ENCODE measurements at places on chromosomes 6 and 20.

DNA sequence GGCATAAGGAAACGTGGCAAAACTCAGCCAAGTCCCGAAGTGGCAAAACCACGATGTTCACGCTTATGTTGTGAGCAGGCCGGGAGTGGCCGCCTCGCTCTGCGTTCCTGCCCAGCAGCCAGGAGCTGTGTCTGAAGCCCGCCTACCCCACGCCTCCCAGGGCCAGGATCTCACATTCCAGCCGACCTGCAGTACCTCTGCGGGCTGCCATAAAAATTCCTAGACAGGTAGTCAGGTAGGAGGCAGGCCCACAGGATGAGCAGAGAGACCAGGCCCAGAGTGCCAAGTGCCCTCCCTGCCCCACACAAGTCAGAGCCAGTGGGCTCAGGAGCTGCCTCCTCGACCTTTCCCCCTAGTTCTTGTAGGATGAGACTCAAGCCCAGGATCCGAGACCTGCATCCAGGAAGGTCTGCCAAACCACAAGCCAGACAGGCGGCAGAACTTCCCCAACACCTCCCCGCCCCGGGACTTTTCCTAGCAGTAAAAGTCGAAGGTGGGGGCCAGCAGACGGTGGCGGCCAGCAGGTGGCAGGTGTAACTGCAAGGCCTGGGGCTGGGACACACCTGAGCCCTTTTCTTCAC lies 16.7 kb downstream of the PMEPA1 start:
- DNase-seq: no peak

GRCh38 chr6:125995972-125996580 lies 9.7 kb downstream of the TRMT11 start:
- DNase-seq: peak; percentile 64

DNA sequence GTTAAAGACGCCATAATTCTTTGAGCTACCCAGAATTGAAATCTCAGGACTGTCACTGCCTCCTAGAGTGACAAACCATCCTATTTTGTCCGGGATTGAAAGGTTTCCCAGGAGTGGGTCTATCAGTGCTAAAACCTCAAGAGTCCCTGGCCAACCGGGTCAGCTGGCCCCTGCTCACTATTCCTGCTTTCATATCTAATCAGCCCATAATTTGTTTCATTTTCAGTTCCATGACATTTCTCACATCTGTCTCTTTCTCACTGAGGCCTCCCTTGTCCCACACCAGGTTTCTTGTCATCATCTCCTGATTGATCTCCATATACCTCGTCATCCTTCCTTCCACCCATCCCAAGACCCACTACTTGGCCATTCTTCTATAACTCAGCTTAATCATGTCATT lies 98.2 kb downstream of the SLC35B3 start:
- no peak for DNase-seq

DNA sequence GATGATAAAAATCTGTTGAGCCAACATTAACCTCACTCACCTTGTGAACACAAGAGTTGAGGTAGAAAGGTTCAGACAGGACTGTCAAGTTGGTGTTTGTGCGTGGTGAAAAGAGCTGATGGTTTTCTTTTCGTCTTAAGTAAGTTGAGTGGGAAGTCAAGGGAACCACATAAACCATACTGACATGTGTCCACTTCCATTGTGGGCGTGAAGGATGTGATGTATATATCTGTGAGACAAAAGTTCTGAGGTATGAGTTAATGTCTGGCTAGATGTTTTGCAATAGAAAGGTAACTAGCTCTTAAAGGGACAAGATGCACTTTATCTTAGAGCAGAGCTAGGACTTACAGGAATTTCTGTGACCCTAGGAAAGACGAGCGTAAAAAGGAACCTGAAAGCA lies 1272.1 kb upstream of the ADGRB3 start:
- no peak for DNase-seq

GRCh38 chr20:2822073-2822472 lies 5.9 kb downstream of the TMEM239 start:
- DNase-seq: no peak

- no peak for DNase-seq
Measured at GRCh38 chr6:6678185-6678671, 89.7 kb downstream of the LY86 start.

GRCh38 chr6:170152989-170153388 lies 137.9 kb downstream of the DLL1 start:
- no peak for DNase-seq

DNA sequence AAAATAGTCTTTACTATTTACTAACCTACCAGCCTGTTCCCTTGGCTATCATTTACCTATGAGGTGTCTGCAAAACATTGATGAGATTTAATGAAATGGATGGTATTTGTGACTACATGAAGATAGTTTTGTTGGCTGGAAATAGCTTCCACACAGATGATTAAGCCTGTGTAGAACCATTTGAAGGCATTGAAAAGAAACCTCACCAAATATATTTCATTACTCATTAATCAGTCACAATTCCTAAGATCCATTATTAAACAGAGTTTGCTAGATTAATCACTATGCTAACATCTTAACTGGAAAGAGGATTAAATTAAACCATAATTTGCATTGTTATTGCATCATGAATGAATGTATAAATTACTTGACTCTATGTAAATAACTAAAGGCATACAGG lies 560.3 kb downstream of the BMP2 start:
- no peak for DNase-seq

DNA sequence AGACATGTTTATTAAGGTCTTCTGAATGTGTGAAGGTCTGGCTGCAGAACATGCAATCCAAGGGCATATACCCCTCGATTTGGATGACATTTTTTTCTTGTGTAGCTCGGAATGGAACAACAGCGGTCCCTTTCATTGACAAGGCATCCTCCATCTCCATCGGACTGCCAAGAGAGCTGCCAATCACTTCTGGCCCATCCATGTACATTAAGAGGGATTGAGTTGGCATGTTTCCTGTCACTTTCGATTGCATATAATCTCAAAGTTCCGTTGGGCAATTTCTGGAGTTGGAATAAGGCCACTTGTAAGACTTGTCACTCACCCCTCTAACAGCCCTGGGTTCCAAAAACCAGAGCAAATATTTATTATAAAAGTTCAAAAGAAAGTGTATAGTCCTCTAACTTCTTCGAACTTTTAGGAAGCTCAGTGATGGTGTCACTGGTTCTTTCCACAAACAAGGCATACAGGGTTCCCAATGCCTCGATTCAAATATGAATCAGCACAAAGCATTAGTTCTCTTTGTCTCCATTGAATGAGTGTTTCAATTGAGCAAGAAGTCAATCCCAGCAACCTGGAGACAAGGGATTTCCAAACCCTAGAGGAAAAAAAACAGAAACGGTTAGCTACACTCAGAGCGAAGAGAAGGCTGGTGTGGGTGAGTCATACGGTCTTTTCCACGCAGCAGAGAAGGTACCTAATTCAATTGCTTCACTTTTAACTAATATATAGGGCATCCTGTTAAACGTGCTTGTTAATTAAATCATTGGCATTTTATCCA lies 10.9 kb downstream of the ZNF217 start:
- no peak for DNase-seq

DNA sequence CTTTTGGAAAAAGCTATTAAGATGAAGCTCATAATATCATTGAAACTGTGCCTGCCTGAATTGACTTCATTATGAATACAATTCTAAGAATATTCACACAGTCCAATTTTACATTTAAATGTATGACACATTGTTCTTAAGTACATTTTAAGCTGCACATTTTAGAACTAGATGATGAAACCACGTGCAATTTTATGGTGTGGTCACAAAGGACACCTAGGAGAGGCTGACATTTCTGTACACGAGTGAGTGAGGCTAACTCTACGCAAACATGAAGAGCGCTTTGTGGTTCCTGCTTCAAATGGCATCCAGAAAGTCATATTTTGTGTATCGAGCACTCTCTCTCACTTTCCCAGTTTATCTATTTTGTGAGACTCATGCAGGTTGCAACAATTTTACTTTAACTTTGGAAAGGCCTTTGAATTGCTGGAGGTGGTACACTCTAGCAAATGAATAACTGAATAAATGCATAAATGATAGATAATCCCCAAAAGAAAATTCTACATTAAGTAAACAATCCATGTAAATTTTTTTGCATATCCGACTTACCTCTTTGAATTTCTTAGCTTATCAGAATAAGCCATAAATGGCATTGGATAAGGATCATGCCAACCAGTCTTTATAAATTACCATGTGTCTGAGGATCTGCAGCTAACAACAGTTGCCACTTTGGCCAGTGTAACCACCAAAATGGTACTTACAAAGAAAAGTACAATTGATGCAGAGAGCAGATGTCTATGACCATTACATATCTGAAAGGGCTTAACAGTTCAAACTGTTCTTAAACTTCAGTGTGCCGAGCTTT lies 97.3 kb downstream of the NRSN1 start:
- DNase-seq: no peak

DNA sequence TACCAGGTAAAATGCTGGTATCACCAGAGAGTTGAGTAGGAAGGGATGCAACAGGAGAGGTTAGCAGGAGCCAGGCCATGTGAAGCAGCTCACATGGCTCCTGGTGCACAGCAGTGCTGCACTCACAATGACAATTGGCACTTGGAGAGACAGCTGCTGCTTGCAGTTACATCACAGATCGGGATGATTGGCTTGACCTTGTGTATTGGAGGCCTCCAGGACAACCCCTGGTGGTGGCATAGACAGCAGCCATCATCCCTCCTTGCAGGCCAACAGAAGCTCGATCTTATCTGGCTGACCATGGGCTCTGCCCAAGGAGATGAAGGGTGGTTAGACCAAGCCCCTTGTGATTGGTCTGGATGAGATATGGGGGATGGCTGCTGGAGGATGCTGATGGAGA lies 73.0 kb downstream of the EYA2 start:
- DNase-seq: no peak

- no peak for DNase-seq
Measured at GRCh38 chr6:157606516-157606915, 216.5 kb upstream of the SNX9 start.

DNA sequence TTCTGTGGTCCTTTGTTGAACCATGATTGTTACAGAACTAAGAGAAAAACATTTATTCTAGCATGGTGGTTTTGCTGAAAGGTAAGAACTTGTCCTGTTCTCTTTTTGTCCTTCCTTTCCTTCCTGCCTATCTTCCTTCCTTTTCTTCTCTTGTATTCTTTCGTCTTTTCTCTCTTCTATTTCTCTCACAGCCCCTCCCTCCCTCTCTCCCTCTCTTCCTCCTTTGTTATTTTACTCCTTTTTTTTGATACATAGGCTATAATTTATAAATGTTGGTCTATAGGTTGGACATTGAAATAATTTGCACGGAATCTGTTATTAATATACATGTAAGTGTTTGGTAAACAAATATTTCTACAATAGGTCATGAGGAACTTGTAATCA lies 18.6 kb downstream of the ADGRB3 start:
- no peak for DNase-seq

DNA sequence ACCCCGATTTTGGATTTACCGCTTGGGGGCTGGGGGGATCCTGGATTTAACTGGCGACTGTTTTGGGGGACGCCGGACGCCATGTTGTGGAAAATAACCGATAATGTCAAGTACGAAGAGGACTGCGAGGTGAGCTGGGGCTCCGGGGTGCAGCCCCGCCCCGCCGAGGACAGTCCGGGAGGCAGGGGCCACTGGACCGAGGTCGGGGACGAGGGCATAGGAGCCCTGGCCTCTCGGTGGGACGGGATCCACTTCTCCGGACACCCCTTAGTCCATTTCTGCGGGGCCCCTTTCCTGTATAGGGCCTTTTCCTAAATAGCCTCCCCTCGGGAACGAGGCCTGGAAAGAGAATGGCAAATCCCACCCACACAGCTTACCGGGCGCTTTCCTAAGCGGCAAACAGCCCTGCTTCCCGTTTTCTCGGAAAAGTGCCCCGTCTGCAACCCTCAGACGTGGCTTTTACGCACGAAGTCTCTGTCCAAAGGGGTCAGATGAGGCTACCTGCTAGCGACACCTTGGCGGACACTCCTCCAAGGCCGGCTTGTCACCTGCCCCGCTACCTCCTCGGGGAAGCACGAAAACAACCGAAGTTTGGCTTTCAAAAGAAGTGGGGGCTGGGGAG lies 469 bp downstream of the TFAP2C start:
- DNase-seq: no peak

DNA sequence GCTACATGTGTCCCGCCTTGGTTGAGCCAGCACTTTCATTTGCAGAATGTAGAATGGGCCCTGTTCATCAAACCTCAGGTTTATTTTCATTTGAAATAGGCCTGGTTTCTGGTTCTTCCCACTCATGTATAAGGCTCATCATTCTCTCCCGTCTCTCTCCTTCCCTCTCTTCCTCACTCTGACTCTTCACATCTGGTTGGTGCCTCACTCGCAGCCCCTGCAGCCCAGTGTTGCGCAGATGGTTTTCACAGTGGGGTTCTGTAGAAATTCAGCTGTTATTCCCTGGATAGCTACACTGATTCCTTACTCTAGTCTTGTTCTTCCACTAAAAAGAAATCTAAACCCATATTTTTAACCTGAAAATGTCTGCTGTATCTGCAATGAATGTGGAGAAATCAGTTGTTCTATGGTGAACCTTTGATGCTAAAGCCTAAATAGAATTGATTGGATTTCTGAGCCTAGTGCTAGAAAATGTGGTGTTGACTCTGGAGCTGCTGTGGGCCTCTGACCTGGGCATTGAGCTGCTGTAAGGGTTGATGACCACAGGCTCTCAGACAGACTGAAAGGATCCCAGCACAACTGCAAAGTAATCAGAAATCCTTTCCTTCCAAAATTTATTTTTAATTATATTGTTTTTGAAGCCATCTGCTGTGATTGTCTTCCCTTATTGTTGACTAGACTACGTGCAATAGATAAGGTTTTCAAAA lies 150.3 kb downstream of the TMEM242 start:
- no peak for DNase-seq

- DNase-seq: no peak
Measured at GRCh38 chr6:124197148-124197547, 393.5 kb downstream of the NKAIN2 start.

DNA sequence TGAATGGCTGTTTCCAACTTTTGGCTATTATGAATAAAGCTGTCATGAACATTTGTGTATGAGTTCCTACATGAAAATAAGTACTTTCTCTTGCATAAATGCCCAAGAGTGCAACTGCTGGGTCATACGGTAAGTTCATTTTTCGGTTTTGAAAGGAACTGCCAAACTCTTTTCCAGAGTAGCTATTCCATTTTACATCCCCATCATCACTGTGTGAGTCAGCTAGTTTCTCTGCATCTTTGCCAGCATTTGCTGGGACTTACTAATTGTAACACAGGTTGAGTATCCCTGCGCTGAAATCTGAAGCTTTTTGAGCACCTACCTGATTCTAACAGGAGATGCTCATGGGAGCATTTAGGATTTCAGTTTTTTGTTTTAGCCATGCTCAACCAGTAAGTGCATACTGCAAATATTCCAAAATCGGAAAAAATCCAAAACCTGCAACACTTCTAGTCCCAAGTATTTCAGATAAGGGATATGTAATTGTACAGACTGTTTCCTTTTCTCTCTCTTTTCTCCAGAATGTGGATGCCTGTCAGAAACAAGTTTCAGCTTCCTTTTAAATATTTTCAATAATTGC lies 118.4 kb downstream of the DTNBP1 start:
- no peak for DNase-seq

Data from effector CD8-positive, alpha-beta T cell (primary cell).